ENCODE measurements at places on chromosomes 6 and 20. TPM values are rescaled to one million over a fixed set of nuclear protein-coding genes. Genes with fewer than 3 reads are reported as not detected.

Gene ENPP3
- 0.73 TPM for total RNA-seq

Gene SOBP
- total RNA-seq, result 0.10 TPM

Gene ANGPT4
- not detected for total RNA-seq

Gene DNAH8
- 0.10 TPM for total RNA-seq

Gene COX4I2
- total RNA-seq, result not detected

Gene NMBR
- total RNA-seq, result not detected

Gene PSORS1C2
- total RNA-seq, result not detected

Gene ECI2
- 14.0 TPM for total RNA-seq

Gene RFX6
- not detected for total RNA-seq

Gene SH3BGRL2
- total RNA-seq, result 26.1 TPM

Gene GGTLC1
- not detected for total RNA-seq

Gene PREX1
- total RNA-seq, result 128 TPM

Gene OR2B3
- not detected for total RNA-seq

Gene HRH3
- not detected for total RNA-seq

Data from mononuclear cell (primary cell).